ENCODE measurements at places on chromosomes 12 and 14. TPM values are rescaled to one million over a fixed set of nuclear protein-coding genes. Genes with fewer than 3 reads are reported as not detected.

GRCh38 chr12:5432011-5432400, at the start of gene NTF3:
TSS of gene NTF3 (plus strand) at chr12:5432108. CDS start at chr12:5432325, 217 bp downstream.
- DNase-seq: peak; percentile 88

GRCh38 chr14:45664668-45665356, 411.8 kb upstream of the MIS18BP1 start:
- no peak for DNase-seq

GRCh38 chr12:115060477-115061168, 376.6 kb upstream of the TBX3 start:
- DNase-seq: no peak

DNA sequence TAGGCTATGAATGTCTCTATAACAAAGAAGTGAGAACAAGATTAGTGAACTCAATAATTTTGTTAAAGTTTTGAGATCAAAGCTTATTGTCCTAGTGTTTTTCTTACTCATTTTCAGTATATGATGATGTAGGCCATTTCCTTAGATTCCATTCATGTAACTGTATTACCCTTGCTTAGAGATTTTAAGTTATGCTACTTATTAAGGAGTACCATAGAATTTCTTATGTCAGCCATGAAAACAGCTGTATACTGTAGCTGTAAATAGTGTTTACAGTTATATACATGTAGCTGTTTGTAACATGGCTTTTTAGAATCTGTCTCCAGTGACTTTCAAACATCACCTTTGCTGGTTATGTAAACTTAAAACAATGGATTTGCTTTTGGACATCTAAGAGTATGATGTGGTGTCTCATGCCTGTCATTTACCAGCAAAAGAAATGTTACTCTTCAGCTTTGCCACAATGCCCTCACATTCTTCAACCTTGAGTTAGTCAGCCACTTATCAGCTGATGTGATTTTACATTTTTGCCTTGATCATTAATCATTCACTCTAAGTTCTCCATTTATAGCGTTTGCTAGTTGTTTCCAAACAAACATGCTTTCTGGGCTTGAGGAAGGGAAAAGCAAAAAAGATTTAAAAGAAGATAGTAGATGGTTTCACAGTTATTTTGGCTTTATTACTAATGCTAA, 55.5 kb downstream of the SLC16A7 start:
- DNase-seq: no peak

NFATC4 gene
- total RNA-seq: 12.2 TPM

PTPRO gene
- not detected for total RNA-seq

Data from H7 (cell line).